Activated T-helper 1 cell treated with anti-CD3 and anti-CD28 coated beads, Interleukin-12 subunit alpha, Interleukin-12 subunit beta, Interleukin-2, Interleukin-4 antibody, amounts not matched to agents 30 ng/mL and 10 ng/mL and 1 ng/mL, durations not matched to agents 14 hours and 24 hours and 36 hours (primary cell): ENCODE measurements at places on chromosomes 1 and 21. TPM values are rescaled to one million over a fixed set of nuclear protein-coding genes. Genes with fewer than 3 reads are reported as not detected.
A peak's percentile ranks its signal among the peaks of the same experiment; 100 is the strongest.

GRCh38 chr1:169142129-169142528 is 35.6 kb downstream of the ATP1B1 start:
- H3K4me1 ChIP-seq = peaks cover 20% of the 10 kb centered on the region
- peaks cover 5% of the 10 kb centered on the region for H3K27me3 ChIP-seq
- H3K27ac ChIP-seq = no peak overlapping the region
- H3K4me3 ChIP-seq = no peak overlapping the region

- H3K4me1 ChIP-seq = peaks cover 8% of the 10 kb centered on the region
- H3K27me3 ChIP-seq = peaks cover 16% of the 10 kb centered on the region
- no peaks in the 10 kb centered on the region for H3K36me3 ChIP-seq
Observed at GRCh38 chr1:153390938-153391710, at the start of gene S100A8. TSS of gene S100A8 (minus strand) at chr1:153391073. CDS start at chr1:153390535, 538 bp downstream.

DNA sequence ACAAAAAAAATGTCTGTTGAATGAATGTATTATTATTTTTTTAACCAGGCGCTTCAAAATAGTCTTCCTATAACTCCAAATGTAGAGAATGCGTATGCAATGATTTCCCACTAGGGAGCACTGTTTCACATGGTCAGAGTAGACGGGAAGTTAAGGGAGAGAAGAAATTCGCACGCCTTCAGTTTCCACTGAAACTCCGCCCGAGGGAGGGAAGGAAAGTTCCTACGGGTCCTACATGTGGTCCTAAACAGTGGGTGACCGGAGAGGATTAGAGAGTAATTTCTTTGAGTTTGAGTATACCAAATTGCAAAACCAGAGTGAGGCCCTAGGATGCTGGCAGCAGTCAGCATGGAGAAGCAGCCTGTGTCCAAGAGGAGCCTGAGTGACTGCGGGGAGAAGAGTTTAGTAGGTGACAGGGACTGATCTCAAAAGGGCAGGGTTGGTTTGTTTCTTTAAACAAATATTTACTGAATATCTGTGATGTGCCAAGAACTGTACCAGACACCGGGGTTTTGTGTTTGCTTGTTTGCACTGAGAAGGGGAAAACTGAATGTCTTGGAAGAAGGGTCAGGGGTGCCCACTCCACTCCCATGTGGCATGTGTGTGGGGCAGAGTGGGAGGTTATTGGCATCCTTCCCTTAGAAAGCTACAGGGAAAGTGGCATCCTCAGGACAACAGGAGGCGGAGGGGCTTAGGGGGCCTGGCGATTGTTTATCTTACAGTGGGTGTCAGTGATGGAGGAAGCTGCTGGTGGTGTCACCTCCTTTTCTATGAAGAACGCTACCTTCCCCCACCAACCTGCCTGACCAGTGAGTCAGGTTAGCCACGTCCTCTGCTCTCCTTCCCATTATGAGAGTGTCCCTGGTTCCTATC is 22.8 kb downstream of the RNU5D-1 start:
- H3K4me3 ChIP-seq = peak overlapping the region; percentile 55
- H3K27me3 ChIP-seq = peaks cover 10% of the 10 kb centered on the region
- peaks cover 15% of the 10 kb centered on the region for H3K4me1 ChIP-seq

DNA sequence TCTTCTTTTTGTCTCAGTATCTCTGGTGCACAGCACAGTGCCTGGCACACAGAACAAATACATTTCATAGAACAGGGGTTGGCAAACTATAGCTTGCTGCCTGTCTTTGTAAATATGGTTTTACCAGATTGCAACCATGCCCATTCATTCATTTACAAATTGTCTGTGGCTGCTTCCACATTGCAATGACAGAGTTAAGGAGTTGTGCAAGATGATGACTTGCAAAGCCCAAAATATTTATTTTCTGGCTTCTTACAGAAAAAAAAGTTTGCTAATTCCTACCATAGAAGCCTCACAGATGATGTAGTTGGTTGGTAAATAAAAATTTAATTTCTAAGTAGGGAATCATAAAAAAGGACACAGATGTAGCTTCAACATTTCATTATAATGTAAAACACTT is 11.2 kb upstream of the HMGB4 start:
- H3K27ac ChIP-seq = no peak overlapping the region
- no peaks in the 10 kb centered on the region for H3K36me3 ChIP-seq
- no peak for DNase-seq
- H3K27me3 ChIP-seq = peaks cover 5% of the 10 kb centered on the region
- H3K4me1 ChIP-seq = no peaks in the 10 kb centered on the region

GRCh38 chr1:172177849-172178248 is 242.6 kb upstream of the C1orf105 start:
- DNase-seq = no peak
- H3K27ac ChIP-seq = no peak overlapping the region
- H3K36me3 ChIP-seq = peaks cover 4% of the 10 kb centered on the region

CRTC2 gene
- total RNA-seq = 62.8 and 76.4 TPM in 2 replicates

- no peak overlapping the region for H3K4me3 ChIP-seq
- no peaks in the 10 kb centered on the region for H3K4me1 ChIP-seq
- no peaks in the 10 kb centered on the region for H3K36me3 ChIP-seq
- H3K27ac ChIP-seq = no peak overlapping the region
Observed at GRCh38 chr21:24671901-24672300, 935.4 kb downstream of the MRPL39 start.

EDARADD gene
- total RNA-seq = 56.8 and 57.8 TPM in 2 replicates
